Activated T-helper 2 cell treated with anti-CD3 and anti-CD28 coated beads, Interferon-gamma antibody, Interleukin-2, Interleukin-4, amounts not matched to agents 10 μg/mL and 5 μg/mL and 100 μg/mL, durations not matched to agents 14 hours and 24 hours and 36 hours (primary cell): ENCODE measurements at places on chromosomes 1 and 21. TPM values are rescaled to one million over a fixed set of nuclear protein-coding genes. Genes with fewer than 3 reads are reported as not detected.

GRCh38 chr21:29238967-29239290 is 59.8 kb upstream of the BACH1 start:
- DNase-seq = no peak

DNA sequence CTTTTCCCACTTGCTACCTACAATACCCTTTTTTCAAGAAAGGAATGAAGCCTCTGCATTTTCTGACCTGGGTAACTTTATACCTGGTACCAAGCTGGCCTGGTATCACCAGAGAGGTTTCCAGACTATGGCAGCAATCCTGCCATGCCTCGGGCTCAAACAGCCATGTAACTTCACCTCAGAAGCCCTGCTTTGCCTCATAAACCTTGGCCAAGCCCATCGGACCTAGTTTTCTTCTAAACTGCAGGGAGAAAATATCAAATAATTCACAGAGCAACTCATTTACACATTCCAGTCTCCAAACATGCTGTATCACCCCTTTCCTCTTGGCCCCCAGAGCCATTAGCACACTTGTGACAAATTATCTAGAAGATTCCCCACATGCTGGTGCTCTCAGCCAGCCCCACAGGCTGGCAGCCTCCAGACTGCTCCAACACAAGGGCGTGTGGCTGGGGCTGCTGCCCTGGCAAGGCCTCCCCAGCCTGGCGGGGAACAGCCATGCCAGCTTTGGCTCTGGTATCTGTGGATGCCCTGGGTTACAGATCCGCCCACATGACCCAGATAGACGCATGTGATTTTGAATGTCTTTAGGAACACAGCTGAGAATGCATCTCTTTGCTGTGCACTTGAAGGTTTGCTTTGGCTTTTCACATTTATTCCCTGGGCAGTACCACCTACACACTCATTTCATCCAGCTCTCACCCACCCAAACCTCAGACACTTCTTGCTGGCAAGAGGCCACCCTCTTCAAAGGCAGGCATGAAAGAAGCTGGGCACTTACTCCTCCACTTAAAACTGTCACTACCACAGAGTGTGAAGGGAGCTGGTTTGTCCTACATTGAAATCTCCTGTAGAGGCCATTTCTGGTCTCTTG is 70.0 kb upstream of the BCAR3 start:
- no peak for DNase-seq

DNA sequence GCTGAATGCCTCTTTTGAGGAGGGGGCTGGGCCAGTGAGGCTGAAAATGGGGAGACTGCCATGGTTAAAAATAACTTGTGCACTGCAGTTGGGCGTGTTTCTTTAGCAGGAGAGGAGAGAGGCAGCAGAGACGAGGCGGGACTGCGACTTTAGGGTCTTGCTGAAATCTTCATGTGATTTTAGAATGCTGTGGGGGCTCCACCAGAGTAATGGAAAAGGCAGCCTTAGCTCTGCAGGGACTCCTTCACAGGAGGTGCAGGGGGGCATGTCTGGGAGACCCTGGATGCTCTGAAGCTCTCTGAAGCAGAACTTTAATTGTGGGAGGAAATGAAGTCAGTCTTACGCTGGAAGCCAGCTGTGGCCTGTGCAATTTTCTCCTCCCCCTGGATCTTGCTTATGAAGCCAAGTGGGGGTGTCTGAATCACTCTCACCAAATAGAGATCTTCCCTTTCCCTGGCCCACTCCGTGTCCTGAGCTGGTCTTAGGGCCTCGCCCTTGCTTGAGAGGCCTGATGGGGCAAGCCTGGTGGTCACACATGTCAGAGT is 60.8 kb downstream of the NDUFS5 start:
- DNase-seq = no peak

DNA sequence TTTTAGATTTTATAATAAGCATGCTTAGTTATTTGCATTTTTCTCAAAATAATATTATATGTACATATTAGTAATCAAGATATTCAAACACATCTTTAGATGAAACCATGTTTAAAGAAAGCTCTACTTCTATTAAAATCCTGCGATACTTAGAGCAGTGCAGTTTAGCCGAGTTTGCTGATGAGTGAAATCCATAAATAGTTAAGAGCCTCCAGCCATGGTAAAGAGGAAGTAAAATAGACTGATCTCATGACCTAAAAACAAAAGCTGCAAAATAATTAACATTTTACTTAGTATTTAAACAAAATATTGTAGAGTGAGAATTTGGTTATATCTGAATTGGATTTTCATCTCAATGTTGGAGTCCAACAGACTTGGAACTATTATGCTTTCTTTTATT is 147.4 kb upstream of the NRIP1 start:
- DNase-seq = no peak

DNA sequence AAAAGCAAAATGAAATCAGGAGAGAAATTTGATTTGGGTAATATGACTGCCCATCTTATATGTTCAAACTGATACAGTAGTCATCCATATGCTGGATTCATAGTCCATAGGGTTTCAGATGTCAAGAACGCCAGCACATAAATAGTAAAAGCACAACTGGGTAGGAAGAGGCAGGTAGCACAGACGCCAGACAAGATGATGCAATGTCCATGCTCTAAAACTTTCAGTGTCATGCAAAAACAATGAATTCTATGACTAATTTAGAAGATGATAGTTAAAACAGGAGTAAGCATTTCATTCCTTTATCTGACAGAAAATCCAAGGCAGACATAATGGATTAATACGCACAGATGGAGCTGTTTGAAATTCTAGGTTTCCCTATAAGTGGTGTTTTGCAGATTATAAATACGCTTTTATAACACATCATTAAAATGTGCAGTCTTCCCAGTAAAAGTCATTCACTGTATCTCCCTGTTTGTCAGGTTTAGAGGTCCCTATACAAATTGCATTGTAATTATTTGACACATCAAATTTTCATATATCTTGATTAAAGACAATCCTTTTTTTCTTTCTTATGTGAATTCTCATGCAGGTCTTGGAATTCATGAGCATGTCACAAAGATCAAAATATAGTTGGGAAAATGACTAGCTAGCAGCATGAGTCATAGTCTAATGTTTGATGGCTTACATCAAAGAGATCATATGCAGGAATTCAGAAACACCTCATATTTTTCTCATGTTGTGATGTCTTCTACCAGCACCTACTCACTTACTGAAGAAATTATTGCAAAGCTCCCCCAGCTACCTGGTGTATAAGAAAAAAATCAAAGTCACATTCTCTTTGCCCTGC is 139.9 kb downstream of the DSCAM start:
- DNase-seq = no peak

- DNase-seq = no peak
Observed at GRCh38 chr1:26287811-26288210, 7.9 kb downstream of the SH3BGRL3 start.

DNA sequence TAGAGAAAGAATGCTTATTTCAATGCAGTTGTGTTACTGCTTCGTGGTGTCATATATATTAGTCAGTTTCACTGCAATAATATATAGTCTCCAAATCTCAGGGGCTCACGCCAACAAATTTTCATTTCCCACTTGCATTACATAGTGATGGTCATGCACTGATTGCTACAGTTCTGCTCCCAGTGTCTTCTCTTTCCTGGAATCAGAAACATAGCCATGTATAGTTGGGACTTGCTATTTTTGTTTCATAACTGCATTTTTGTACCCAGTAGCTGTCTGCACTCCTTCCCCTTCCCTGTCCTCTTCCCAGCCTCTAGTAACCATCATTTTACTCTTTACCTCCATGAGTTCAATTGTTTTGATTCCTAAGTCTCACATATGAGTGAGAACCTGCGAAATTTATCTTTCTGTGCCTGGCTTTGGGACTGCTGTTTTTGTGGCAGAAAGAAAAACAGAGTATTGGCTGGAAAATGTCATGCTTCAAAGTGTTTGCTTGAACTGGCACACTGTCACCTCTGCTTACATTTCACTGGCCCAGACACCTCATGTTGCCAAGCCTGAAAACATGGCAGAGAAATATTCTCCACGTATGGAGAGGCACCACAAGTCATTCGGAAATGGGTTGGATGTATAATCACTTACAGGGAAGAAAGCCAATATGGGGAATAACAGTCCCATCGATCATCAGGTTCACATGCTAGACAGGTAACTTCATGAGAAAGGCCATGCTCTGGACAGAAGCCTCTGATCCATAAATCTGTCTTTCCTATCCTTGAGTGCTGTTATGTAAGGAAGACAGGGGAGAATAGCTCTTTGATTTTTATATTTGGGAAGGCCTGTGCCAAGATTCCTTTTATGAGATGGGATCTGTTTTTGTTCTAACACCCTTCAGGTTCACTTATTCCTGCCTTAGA is 60.4 kb upstream of the BACH1 start:
- no peak for DNase-seq

GRCh38 chr1:72281144-72281543 is 1.2 kb downstream of the NEGR1 start:
- DNase-seq = no peak

- no peak for DNase-seq
Observed at GRCh38 chr1:34685225-34685624, 69.6 kb upstream of the GJB5 start.

- DNase-seq = no peak
Observed at GRCh38 chr21:41815652-41816582, 49.1 kb upstream of the RIPK4 start.

DNA sequence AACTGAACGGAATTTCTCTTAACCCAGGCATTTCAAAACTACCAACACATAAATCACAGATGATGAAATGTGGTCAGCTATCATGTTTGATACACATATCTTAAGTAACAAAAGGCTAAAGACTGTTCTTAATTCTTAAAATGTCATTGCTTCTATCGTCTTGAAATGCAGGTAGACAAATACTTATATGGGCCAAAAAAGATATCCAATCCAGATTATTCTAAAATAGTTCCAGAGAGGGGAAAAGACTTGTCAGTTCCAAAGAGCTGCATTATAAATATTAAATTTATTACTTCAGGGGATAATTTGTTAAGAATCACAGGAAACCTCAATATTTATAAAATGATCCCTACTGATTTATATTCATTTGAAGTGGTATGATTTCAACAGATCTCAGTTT is 259.4 kb downstream of the FAF1 start:
- no peak for DNase-seq

DNA sequence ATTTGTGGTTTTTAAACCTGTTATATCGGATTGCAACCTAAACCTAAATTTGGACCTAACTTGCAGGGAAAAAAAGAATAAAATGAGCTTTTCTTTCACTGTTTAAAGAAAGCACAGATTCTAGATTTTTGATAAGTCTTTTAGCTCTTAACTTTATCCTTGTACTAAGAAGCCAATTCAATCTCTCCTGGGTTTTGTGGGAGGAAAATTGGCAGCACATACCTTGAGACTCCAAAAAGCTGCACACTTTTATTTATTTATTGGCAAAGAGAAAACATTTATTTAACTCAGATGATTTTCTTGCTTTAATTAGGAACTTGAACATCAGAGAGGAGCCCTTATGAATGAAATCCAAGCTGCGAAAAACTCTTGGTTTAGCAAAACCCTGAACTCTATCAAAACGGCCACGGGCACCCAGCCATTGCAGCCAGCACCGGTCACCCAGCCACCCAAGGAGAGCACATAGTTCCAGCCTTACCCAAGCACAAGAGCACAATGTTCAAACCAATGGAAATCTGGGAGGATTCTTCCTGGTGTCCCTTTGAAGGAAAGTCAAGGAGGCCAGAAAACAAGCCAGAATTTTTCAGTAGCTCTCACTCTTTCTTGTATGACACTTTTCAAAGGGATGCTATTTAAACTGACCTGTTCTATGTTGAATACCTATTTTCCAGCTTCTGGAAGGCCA is 10.1 kb upstream of the CACYBP start:
- DNase-seq = no peak

DNA sequence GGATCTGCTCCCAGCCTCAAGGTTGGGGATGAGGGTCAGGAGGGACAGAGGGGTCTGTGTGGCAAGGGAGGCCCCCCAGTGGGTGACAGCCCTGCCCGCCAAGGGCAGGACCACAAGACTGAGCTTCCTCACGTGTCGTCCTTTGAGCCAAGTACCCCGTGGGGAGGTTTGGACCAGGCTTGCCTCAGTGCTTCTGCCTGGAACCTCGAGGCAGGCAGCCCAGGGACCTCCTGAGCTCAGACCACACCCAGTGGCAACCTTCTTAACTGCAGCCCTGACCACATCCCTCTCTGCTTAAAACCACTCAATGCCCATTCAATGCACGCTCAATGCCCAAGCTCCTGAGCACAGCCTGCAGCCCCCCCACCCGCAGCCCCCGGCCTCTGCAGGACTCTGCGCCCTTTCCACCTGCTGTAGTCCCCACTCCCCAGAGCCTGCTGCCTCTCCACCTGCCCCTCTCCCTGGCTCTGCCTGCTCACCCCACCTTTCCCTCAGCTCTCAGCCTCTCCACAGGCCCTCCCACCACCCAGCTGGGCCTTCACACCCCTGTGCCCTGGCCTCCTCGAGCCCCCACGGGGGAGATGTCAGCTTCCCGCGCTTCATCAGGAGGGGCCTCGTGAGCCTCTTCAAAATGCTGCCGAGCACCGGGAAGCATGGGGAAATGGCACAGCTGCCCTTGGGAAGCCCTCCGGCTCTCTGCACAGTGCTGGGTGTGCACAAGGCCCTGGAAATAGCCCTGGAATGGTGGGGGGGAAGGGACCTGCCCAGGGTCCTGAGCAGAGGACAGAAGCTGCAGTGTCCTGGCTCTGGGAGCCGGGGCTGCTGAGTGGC is 129.3 kb upstream of the VAMP3 start:
- DNase-seq = no peak

DNA sequence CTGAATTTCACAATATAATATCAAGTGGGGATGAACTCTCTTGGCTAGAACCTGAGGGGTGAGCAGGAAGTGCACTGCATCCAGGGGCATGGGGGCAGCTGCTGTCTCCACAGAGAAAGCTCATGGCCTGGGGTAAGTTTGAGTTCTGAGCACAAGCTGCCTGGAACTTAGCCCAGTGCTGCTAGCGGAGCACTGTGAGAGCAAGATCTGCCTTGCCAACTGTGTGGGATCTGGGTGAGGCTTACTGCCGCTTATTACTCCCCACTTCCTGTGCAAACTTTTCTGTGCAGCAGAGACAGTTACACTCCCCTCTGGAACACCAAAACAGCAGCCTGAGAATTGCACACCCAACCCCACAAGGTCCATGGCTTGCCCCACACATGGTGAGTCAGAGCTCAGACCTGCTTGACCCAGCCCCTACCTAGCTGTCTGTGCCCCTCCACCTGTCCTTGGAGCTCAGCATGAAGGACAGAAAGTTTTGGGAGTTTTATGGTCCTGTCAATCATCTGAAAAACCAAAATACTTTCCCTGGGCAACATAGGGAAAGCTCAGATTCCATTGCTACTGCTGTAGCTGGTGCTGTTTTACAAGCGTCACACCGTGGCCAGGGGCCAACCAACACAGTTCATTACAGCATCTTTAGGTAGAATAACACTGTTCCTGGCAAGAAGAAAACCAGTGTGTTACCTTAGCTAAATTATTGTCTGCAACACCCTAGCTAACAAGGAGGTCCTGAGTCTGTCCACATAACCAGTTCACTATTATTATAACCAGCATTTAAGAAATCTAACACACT is 762.1 kb upstream of the NEGR1 start:
- DNase-seq = no peak

GRCh38 chr1:72023063-72023930 is 259.0 kb downstream of the NEGR1 start:
- no peak for DNase-seq

- no peak for DNase-seq
Observed at GRCh38 chr1:92901699-92902405, 59.4 kb downstream of the DIPK1A start.

- DNase-seq = no peak
Observed at GRCh38 chr1:19698181-19698580, 33.5 kb downstream of the HTR6 start.

The CELA3A gene
- not detected in 2 replicates for total RNA-seq

The FABP3 gene
- not detected in 2 replicates for total RNA-seq

The CRNN gene
- total RNA-seq = not detected in 2 replicates

The OPRD1 gene
- not detected in 2 replicates for total RNA-seq

The SPATA46 gene
- total RNA-seq = not detected in 2 replicates

The AQP10 gene
- not detected in 2 replicates for total RNA-seq

The PRR9 gene
- not detected in 2 replicates for total RNA-seq

The KIRREL1 gene
- not detected in 2 replicates for total RNA-seq

The SHE gene
- total RNA-seq = 0.05 TPM in 1 of 2 replicates, not detected in the other
